CD4-positive, alpha-beta T cell (primary cell): ENCODE measurements at places on chromosomes 1 and 21.

DNA sequence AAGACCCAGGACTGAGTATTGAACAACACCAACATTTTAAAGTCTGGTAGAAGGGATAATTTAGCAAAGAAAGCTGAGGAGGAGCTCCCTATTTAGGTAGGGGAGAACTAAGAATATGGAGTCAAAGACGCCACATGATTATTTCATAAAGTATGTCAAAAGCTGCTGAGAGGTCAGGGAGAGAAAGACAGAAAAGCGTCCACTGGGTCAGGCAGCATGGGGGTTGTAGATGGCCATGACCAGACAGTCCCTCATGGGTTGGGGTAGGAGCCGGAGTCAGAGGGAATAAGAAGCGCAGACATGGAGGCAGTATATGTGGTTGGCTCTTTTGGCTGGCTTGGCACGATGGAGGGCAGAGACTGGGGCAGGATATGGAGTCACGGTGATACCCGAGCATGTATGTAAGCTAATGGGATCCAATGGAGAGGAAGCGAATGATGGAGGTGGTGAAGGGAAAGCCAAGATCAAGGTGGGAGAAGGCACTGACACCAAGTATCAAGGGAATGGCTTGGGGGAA lies 4.8 kb downstream of the C1orf115 start:
- no peak for DNase-seq

DNA sequence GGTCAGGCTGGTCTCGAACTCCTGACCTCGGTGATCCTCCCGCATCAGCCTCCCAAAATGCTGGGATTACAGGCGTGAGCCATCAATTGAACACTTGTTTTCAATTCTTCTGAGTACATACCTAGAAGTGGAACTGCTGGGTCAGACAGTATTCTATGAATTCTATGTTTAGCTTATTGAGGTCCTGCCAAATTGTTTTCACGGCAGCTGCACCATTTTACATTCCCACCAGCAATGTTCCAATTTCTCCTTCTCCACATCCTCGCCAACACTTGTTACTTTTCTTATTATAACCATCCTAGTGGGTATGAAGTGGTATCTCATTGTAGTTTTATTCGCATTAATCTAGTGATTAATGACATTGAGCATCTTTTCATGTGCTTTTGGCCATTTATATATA lies 49.9 kb downstream of the PTP4A2 start:
- DNase-seq = no peak

DNA sequence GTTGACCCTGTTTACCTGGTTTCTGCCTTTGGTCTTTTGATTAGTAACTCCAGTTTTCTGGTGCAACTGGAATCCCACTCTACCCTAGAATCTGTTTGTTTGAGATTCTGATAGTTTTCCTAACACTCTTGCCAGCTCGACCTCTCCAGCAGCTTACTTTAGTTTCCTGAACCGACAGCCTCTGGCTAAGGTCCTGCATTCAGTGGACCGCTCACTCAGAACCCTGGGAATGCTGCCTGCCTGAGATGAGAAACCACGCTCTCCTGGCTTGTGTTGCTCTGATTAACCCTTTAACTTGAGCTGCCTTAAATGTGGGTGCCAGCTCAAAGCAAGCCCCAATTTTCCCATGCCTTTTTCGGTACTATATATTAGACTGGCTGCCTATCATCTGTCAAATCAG lies 45.3 kb upstream of the SIPA1L2 start:
- no peak for DNase-seq

DNA sequence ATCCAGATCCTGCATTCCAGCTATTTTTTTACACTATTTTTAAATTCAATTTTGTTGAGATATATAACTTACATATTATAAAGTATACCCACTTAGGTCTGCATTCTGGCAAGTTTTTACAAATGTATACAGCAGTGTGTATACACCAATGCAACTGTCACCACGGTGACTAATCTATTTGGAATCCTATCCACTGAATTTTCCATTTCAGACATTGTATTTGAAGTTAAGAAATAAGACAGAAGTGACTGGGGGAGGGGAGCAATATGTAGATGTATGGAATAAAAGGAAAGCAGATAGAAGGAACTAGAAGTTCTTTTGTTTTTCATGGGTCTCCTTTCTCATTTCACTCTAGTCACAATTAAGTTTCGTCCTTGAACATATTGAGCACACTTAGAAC lies 431.5 kb upstream of the CHRM3 start:
- DNase-seq = no peak

- no peak for DNase-seq
These were observed 54.3 kb downstream of the KCNC4 start for GRCh38 chr1:110264430-110264829.

- DNase-seq = no peak
These were observed 18.4 kb downstream of the DTL start for GRCh38 chr1:212053993-212054392.

DNA sequence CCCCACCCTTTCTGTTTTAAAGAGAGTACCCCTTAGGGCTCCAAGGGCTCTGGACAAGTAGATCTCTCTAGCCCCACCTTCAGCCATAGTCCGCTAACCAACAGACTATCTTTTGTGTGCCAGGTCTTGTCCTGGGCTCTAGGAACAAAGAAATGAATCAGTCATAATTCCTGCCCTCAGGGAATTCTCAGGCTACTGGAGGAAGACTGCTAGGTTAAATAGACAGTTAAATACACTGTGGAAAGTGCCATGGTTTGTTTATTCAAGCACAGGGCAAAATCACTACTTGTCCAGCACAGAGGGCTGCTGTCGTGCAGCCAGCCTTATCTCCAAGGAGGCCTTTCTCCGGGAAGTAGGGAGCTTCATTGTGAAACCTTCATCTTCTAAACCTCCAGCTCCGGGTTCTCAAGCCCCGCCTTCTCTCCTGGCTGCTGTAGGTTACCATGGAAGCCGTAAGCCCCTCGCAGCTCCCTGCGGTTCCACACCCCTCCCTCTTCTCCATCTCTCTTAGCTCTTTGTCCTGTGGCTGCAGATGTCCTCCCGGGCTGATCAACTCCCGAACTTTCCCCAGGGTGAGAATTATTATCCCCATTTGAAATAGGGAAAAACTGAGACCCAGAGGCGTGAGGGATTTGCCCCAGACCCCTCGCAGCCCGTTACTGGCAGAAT lies 29.8 kb downstream of the SHISAL2A start:
- no peak for DNase-seq

DNA sequence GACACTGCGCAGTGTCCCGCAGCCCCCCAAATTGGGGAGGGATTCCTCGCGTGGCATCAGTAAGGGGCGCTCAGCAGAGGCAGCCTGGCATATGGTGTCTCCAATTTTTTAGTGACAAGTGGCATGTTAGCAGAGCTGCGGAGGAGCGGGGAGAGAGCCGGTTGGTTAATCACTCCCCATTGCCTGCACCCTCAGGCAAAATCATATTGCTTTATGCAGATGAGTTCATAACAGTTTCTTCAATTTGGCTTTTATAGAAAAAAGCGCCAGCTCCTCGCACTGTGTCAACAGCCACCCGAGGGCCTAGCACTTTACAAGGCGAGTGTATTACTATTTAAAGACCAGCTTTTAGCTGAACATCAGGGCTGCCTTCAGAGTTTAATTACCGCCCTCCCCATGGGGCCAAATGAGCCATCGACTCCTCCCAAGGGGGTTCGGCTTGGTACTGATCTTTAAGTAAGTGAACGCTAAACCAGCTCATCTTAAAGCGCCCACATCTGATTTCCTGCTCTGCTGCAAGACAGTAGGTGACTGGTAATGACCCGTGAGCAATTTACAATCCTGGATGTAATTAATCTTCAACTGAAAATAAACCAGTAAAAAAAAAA lies 298.9 kb downstream of the DSCAM start:
- no peak for DNase-seq

GRCh38 chr1:160743266-160743665 lies 4.2 kb downstream of the SLAMF7 start:
- no peak for DNase-seq

DNA sequence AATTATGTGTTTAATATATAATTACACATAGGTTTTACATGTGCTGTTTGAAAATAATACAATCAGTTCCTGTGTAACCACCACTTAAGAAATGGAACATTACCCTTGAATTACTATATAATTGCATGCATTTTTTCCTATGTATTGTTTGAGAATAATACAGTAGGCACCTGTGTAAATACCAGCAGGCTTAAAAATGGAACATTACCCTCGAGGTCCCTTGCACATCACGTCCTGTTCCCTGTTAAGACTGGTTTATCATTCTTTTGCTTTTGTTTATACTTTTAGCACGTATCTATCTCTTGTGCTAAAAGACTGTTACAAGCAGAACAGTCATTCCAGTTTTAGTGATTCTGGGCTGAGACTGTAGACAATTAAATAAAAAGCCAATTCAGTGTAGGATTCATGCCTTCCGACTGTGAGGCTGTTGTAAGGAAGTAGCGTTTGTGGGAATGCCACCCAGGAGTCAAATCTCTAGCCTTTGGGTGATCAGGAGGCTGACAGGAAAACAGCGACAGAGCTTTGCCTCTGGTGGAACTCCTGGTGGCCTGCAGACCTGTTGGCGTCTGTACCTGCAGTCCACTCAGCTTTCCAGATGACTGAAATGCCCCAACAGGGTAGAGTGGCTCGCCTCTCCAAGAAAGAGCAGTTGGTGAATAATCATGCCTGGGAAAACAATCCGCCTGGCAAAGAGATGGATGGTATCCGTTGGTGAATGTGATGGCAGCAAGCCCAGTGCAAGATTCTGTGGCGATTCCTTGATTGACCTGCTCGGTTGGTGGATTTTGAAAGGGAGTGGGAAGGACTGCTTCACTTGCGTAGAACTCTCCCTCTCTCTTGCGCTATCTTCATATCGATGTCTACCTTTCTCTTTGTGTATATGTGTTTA lies 58.0 kb downstream of the DISC1 start:
- DNase-seq = no peak

GRCh38 chr1:244271691-244272308 lies 179.9 kb downstream of the ADSS2 start:
- no peak for DNase-seq

DNA sequence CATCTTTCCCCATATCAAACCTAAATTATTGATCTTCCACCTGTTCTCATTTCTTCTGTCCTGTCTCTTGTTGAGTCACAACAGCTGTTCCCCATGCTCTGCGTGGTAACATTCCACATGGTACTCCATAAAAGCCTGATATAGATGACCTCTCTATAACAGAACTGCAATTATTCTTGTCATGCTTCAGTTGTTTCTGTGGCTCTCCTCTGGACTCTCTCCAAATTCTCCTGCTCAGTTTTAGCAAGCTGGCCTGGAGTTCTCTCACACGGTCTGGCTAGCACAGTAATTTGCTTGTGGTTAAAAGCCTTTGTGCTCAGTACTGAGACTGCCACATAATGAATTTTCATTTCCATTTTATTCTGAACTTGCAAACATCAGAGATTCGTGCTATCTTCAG lies 10.6 kb upstream of the LRRC39 start:
- no peak for DNase-seq

DNA sequence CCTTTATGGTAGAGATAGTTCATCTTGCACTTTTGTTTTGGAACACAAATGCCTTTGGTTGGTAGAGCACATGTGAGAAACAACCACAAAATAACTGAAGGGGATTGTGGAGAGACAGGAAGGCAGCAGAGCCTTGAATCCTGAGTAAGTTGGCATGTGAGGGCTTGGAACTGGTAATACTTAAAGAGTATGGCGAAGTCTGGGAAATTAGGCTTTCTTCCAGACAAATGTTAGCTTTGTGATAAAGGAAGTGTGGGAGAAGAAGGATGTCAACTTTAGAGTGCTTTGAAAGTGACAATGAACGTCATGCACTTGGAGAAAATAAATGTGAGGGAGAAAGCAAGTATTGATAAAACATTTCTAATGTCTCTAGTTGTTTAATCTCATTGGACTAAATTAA lies 476.3 kb upstream of the ZRANB2 start:
- DNase-seq = no peak

DNA sequence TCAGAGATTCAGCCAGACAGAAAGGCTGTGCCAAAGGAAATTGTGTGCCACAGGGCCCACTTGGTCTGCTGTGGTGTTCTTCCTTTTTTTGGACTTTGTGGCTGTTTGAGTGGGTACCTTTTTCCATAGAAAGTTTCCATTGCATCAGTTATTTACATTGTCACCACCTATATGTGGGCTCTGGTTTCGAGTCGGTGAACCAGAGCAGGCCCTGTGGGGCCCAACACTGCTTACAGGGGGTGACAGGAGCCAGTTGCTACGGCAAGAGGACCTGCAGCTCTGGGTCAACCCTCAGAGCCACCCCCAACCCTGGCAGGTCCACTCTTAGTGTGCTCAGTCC lies 157.0 kb upstream of the EDN2 start:
- DNase-seq = no peak

- DNase-seq = no peak
These were observed 11.6 kb upstream of the OLFML2B start for GRCh38 chr1:162035241-162035640.

DNA sequence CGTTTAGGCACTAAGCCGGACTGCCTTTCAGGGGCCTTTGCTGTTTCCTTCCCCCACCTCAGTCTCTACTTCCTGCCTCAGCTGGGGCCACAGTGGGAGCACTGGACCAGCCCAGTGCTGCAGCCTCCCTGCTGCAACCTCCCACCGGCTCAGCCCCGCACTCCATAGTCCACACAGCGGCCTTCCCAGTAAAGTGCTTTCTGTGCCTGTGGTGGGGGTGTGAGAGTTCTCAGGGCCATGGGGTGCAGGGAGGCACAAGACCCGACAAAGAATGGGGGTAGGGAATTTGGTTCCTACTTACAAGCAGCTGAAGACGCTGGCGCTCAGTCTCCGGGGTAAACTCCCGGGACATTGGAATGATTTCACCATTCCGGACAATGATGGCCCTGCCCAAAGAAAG lies 3.5 kb downstream of the PPM1J start:
- DNase-seq = no peak

- DNase-seq = no peak
These were observed 122.7 kb downstream of the CLEC20A start for GRCh38 chr1:178374016-178374415.

DNA sequence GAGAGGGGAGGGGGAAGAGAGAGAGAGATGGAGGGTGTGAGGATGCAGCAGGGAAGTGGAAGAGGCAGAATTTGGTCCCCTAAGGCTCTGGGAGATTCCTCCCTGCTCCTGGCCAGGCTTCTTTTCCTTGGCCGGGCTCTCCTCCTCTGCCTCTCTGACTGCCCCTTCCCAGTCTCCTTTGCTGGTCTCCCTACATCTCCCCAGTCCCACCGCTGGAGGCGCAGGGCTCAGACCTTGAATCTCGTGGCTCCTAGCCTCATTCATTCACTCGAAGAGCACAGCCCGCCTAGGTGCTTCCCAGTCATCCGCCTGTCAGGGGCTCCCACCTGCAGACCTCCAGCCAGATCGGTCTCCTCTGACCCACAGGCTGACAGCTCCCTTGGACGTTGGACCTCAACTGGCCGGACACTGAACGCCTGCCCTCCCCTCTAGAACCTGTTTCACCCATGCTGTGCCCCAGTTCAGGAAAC lies 76.5 kb downstream of the VWA5B1 start:
- DNase-seq = no peak

DNA sequence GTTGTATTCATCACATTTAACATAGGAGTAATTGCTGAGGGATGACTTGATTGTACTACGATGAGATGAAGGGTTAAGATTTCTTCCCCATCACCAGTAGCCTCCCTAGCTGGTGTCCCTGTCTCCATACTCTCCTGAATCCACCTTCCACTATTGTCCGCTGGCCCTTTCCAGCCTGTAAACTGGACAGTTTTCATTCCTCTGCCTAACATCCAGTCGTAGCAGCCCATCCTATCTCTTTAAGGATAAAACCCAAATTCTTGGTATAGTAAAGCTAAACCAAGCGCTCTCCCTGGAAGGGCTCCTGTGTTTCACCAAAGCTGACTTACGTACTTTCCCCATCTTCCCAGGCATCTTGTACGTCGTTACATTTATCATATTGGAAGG lies 670 bp downstream of the COX20 start:
- no peak for DNase-seq

GRCh38 chr1:51320967-51321923 lies 9.1 kb downstream of the TTC39A start:
- DNase-seq = no peak
